Activated T-helper 1 cell treated with Interleukin-2 at 50 U/mL for 16 hours (primary cell): ENCODE measurements at places on chromosomes 3 and 15.

GRCh38 chr15:77017761-77018720, 23.1 kb downstream of the PSTPIP1 start:
- no peak for DNase-seq

DNA sequence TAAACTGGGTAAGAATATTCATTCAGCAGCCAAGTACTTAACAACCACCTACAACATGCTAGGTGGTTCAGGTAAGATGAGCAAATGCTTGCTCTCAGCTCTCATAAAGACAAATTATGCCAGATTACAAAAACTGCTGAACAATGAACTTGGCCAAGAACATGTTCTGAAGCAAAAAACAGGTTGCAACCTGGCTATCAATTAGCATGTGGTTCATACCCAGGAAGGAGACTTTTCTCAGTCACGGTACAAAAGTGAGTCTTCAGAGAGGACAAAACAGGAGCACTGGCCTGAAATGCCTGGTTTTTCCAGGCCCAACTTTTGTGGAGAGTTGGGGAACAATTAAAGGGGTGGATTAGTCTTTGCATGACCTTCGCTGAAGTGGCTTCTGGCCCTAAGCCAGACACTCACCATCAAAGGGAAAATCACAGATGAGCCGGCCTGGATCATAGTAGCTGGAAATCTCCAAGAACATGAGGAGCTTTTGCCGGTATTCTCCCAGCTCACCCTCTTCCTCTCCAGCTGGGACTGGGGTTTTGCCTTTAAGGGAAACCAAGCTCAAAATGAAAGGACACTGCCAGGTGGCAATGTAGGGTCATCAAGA, 7.6 kb upstream of the PLA2G4F start:
- DNase-seq: no peak

DNA sequence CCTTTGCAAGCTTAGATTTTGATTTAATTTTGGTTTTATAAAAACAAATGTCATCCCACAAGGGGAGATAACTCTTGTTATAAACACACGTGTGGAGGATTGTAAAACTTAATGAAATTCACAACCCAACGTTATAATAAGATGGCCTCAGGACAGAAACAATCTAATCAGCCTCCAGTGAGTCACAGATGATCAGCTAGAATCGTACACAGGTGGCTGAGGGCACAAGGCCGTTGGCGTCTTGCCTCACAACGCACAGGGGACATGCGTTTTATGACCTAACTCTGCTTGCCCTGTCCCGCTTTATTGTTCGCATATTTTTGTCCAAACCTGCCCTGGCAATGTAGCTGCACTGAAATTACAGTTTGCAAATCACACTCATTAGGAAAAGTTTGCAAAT, 121.9 kb upstream of the PDZRN3 start:
- DNase-seq: no peak

DNA sequence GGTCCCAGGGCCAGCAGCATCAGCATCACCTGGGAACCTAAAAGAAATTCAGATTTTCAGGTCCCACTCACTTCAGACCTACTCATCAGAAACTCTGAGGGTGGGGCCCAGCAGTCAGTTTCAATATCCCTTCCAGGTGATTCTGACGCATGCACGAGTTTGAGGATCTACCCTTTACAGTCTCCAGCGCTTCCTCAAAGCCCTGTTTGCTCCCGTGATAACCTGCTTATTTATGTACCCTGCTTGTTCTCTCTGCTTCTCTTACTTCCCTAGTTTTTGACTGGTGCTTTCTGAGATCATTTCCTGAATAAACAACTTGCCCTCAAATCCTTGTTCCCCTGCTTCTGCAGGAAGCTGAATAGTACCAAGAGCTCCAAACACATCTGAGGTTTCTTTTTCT, 245.3 kb downstream of the ZNF621 start:
- no peak for DNase-seq

DNA sequence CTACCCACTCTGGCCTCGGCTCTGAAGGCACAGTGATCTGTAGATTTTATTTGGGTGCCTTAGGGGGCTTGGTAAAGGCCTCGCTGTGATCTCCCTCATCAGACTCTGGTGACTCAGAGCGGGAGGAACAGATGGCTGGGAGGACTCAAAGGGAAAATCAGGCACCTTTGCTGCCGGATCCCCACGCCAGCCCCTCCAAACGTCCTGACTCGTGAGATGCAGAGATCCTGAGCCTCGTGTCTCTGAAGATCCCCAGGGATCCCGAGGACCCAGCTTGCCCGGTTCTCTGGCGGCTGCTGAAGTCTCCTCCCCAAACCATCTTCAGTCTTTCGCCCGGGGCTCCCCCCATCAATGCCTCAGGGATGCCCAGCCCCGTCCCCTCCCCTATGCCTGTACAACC, 32.8 kb downstream of the MUC20 start:
- DNase-seq: no peak

GRCh38 chr15:62665449-62665848, 377.1 kb upstream of the TPM1 start:
- no peak for DNase-seq

DNA sequence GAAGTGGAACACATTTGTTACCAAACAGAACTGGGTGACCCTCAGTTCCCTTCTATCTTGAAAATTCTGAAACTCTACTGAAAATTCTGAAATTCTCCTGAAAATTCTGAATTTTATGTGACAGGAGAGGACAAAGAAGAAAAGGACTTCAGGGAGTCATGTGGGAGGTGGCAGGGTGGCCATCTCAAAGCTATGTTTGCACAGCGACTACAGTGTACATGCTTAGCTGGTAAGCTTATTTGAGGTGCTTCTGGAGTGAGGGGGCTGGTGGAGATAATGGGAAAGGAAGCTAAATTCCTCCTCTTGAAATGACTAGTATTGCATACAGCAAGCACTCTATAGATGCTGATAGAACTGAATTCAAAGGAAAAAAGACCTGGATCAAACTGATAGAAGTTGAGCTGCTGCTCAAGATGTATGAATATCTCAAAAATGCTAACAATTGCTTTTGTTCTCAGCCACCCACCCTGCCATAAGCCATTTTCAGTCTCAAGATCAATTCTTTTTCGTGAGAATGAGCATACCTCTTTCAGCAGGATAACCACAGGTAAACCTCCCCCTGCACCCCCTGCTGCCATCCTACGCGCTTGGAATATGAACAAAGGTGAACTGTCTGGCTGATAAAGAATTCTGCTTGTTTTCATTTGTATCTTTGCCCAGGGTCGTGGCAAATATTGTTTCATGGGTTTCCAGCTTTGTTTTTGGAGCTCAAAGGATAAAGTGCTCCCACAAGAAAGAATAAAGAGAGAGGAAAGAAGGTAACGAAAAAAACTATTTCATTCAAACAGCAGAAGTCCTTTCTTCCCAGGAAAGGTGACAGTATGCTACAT, 16.6 kb upstream of the ARHGEF3 start:
- DNase-seq: no peak

DNA sequence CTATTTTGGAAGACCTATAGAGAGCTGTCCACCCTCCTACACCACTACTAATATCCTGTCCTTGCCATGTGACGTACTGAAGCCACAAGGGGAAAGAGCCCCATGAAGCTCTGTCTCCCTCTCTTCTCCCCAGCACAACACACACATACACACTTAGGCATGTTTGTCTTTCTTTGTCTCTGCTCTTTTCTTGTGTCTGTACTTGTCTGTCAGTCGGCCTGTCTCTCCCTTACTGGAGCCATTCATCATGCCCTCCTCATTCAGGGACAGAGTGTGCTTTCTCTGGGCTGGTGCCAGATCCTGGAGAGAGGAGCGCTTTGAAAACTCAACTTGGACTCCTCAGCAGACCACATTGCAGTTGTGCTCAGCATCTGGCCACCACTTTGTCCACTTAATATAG, 47.6 kb downstream of the PSMD6 start:
- no peak for DNase-seq

- DNase-seq: no peak
These were observed 188.9 kb downstream of the MEIS2 start for GRCh38 chr15:36911322-36911944.

DNA sequence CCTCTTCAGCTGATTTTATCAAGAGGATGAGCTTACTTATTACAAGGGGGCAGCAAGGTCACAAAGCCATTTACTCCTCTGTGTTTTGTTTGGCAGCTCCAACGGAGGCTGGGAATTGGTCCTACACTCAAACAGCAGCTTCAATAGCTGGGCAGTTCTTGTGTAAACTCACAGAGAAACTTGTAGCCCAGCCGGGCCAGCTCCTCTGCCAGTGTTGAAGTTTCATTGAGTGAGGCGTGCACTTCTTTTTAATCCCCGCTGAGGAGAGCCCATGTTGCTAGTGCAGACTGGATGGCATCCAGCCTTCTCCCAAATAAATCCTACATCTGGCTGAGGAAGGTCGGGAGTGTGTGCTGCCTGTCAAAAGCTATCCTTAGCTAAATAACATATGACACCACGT, 59.5 kb downstream of the BFSP2 start:
- DNase-seq: no peak

GRCh38 chr15:89900849-89901248, 7.1 kb upstream of the AP3S2 start:
- DNase-seq: no peak

DNA sequence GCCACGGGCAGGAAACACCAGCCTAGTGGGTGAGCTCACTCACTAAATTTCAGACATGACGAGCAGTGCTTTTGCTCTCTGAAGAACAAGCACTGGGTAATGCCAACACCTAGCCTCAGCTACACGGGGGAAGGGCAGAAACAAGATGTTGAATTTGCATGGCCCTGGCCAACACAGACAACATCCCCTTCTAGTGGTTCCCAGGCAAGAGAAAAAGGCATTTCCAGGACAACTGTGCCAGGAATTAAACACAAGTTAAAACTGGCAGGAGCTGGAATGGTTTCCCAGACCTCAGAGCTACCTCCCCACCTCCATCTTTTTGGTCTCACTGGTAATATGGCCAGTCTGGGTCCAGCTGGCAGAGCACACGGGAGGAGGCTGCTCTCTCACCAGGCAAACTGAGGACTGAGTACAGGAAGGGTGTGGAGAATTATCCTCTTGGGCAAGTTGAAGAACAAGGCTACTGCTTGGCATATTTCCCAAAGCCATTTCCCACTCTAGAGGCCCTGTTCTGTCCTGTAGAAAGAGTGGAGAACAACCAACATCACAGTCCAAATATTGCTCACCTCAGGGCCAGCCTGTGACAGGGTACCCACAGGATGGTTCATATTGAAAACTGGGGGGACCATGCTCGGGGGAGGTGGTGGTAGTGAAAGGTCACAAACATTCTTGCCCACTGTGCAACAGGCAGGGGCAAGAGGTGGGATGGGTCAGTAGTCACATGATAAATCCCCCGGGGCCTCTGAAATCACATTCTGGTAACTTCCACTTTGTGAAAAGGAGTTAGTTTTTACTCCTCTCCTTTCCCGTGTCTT, 26.5 kb downstream of the TSPAN3 start:
- DNase-seq: no peak

GRCh38 chr3:126441256-126441880, 34.3 kb downstream of the ZXDC start:
- no peak for DNase-seq

DNA sequence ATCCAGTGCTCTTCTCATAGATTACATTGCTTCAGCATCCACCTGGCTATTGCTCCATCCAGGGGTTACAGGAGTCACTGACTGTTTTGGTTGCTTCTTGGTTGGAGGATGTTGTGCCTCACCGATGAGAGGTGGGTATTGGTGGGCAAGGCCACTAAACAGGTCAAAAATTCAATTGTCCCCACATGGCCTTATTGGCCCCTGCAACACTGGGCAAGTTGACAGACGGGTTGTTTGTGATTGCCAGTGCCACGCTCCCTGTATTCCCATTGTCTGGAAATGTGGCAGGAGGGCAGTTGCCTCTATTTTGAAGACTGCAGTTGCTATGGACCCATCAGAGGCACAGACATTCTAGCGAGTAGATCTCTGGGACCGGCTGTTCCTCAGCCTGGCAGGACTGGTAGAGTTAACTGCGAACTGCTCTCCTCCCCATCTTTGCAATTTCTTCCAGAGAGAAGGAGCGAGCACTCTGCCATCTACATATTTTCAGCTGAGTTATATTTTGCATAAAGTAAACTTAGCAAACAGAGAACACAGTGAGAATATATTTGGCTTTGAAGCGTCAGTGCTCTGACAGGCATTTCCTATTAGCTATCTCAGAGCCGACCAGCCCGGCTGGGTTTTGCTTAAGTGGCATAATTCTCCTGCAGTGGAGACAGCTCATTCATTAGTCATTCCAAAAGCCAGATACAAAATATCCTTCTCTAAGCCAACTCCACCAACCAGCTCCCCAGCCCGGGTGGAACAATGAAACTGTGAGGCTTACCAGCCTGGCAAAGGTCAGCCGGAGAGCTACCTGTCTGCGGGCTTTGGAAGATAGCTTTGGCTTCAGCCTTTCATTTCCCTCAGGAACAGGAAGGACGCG, 26.0 kb upstream of the MAGEF1 start:
- DNase-seq: no peak

DNA sequence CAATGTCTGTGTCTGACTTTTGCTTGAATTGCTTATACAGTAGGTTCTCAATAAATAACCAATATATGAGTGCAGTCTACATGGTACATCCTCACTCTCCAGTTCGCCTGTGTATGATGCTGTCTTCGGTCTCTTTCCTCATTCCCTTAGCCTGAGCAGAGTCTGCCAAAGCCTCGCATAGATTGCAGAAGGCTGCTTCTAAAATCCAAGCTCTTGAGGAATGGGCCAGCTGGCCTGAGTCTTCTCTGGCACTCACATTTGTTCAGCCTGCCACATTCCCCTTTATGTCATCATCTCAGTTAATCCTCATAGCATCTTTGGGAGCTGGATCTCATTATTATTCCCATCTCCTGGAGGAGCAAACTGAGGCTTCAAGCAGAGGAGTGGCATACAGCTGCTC, 27.2 kb upstream of the ADAMTS7 start:
- DNase-seq: no peak

DNA sequence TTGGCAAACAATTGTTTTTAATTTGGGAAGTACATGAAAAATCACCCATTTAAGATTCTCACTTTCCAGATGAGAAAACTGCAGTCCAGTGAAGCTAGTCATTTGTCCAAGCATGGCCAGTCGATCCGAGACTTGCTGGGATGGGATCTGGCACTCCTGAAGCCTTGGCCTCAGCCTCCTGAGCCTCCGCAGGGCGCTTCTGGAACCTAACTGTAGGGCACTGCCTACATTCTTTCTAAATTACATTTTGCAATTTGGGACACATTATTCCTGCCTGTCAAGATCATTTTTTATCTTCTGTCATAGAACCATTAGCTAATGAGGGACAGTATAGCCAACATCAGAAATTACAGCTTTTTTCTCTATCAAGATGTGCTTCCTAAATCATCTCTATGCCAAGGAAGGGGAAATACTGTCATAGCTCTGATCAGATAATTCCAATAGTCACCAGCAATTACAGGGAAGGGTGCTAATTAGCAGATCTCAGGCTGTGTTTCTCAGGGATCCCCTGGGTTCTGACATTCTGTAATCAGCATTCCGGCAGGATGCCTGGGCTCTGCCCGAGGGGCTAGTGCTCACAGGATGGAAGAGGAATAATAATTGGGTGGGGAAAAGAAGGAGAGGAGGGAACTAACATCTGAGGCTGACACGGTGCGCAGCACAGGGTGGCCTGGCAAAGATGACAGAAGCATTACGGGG, 28.3 kb downstream of the ANAPC13 start:
- DNase-seq: no peak

GRCh38 chr3:47849699-47850563, 47.0 kb downstream of the DHX30 start:
- DNase-seq: no peak
